Activated T-helper 1 cell treated with anti-CD3 and anti-CD28 coated beads, Interleukin-12 subunit alpha, Interleukin-12 subunit beta, Interleukin-2, Interleukin-4 antibody, amounts not matched to agents 30 ng/mL and 10 ng/mL and 1 ng/mL, durations not matched to agents 14 hours and 24 hours and 36 hours (primary cell): ENCODE measurements at places on chromosomes 1 and 21. TPM values are rescaled to one million over a fixed set of nuclear protein-coding genes. Genes with fewer than 3 reads are reported as not detected.

DNA sequence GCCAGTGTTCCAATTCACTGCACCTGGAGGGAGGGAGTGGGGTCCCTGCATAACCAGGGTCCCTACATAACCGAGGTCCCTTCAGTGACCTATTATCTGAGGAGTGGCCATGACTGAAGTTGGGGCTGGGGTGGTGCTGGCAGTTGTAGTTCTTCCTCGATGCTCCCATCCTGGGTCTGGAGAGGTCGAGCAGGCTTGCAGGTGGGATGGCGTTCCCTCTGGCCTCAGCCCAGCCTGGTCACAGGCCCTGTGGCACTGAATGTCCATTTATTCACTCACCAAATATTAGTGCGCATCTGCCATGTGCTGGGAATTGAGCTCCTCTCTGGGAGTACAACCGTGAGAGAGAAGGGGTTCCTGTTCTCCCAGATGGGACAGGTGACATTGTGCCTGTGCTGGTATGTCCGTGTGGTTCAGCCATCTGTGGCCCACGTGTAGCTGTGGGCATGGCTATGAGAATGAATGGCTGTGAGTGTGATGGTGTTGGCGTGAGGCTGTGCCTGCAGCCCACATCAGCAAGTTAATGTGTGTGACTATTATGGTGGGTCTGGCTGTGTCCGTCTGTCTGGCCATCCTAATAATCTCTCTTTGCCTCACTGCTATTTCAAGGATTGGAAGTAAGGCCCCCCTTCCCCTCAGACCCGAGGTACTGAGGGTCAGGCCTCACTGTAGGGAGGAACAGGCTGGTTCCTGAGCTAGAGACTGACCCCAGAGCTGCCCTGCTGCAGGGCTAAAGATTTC lies 3.9 kb upstream of the SLC6A9 start:
- no peaks in the 10 kb centered on the region for H3K36me3 ChIP-seq
- peaks cover 14% of the 10 kb centered on the region for H3K4me1 ChIP-seq
- peaks cover 6% of the 10 kb centered on the region for H3K27me3 ChIP-seq
- H3K4me3 ChIP-seq: no peak overlapping the region
- DNase-seq: no peak

DNA sequence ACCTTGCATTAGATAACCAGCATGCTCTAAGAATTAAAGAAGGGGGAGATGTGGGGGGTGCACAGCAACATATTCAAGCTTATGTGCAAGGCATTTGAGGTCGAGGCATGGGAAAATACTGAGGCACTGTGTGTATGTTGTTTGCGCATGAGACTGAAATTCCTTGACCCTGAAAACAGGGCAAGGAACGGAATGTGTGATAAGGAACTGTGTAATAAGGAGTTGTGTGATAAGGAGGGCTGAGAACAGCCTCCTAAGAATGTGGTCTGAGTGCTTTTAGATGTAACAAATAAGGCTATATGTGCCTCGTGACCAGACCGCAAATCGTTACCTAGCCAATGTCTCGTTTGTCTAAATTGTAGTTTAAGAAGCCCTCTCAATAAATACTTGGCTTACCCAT lies 26.5 kb upstream of the ITLN1 start:
- no peak for DNase-seq
- H3K27me3 ChIP-seq: peaks cover 5% of the 10 kb centered on the region
- no peak overlapping the region for H3K4me3 ChIP-seq
- H3K4me1 ChIP-seq: no peaks in the 10 kb centered on the region

DNA sequence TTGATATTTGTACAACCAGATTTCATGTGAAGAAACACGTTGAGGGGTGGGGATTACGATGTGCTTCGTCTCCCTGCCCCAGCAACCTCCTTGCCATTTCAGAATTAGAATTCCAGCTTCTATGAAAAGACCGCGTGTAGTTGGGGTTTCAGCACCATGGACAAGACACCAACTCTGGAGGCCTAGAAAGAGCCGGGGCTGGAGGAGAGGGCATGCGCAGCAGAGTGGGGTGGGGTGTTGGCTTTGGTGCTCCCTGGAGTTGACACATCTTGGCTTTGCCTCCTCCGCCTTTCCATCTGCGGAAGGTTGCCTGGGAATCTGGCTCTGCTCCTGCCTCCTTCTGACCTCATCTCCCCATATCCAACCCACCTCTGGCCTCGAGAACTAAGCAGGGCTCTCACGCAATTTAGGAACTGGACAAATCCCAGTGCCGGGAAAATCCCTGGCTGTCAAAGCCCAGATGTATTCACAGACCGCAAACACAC lies 11.8 kb downstream of the HTR6 start:
- peaks cover 5% of the 10 kb centered on the region for H3K27me3 ChIP-seq
- no peak for DNase-seq
- no peak overlapping the region for H3K4me3 ChIP-seq
- no peak overlapping the region for H3K27ac ChIP-seq

DNA sequence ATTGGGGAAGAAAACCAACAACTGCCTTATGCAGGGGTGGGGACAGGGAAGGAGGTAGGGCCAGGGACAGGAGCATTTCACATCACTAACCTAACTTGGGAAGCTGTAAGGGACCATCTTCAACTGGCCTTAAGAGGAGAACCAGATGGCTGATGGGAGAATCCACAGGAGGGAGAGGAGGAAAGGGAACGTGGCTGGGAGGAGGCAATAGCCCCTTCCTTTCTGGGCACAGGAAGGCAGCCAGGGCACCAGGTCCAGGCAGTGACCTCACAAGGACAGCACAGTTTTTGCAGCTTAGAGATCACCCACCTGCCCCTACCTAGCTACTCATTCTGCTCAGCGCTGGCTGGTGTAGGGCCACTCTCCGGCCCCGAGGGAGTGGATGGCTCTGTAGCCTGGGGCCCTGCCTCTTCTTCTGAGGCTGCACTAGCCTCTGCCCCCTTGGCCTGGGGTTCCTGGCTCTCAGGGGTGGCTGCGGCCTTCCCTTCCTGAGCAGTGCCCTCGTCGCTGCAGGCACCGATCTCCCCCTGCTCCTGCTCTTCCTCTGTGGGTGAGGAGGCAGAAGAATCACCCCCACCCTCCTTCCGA lies 1.7 kb downstream of the MARCKSL1 start:
- peak overlapping the region; percentile 67 for H3K27ac ChIP-seq
- peak overlapping the region; percentile 88 for H3K4me3 ChIP-seq
- no peak for DNase-seq

- peaks cover 51% of the 10 kb centered on the region for H3K27me3 ChIP-seq
- H3K27ac ChIP-seq: no peak overlapping the region
- DNase-seq: no peak
- peaks cover 6% of the 10 kb centered on the region for H3K36me3 ChIP-seq
- H3K4me1 ChIP-seq: peaks cover 12% of the 10 kb centered on the region
Measured at GRCh38 chr1:220884981-220885918, 6.0 kb downstream of the HLX start.

DNA sequence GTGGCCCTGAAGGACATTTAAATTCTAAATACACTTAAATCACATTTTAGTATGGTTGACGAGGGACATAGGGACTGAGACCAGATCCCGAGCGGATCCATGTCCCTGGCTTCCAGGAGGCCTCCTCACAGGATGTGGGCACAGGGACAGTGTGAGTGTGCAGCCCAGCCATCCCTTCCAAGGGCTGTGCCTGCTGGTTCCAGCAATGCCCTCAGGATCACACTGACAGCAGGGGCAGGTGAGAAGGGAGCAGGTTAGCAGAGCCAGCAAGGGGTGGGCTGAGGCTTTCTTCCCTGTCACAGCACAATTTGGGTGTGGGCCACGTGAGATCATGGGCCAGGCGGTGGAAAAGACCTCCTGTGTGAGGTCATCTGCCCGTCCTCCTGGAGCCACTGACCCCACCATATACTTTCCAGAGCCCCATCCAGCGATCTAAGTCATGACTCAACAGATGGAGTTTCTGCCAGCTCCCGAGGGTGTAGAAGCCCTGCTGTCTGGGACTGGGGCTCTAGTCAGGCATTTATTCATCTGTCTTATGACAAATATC lies 37.0 kb upstream of the PRSS38 start:
- H3K36me3 ChIP-seq: peaks cover 18% of the 10 kb centered on the region
- no peak overlapping the region for H3K4me3 ChIP-seq
- no peak overlapping the region for H3K27ac ChIP-seq
- peaks cover 25% of the 10 kb centered on the region for H3K4me1 ChIP-seq
- no peak for DNase-seq

The IL19 gene
- total RNA-seq: not detected in 2 replicates

- DNase-seq: no peak
- no peaks in the 10 kb centered on the region for H3K36me3 ChIP-seq
- no peak overlapping the region for H3K27ac ChIP-seq
- peaks cover 4% of the 10 kb centered on the region for H3K4me1 ChIP-seq
- peaks cover 41% of the 10 kb centered on the region for H3K27me3 ChIP-seq
Measured at GRCh38 chr1:237045278-237046016, 3.5 kb downstream of the RYR2 start.

DNA sequence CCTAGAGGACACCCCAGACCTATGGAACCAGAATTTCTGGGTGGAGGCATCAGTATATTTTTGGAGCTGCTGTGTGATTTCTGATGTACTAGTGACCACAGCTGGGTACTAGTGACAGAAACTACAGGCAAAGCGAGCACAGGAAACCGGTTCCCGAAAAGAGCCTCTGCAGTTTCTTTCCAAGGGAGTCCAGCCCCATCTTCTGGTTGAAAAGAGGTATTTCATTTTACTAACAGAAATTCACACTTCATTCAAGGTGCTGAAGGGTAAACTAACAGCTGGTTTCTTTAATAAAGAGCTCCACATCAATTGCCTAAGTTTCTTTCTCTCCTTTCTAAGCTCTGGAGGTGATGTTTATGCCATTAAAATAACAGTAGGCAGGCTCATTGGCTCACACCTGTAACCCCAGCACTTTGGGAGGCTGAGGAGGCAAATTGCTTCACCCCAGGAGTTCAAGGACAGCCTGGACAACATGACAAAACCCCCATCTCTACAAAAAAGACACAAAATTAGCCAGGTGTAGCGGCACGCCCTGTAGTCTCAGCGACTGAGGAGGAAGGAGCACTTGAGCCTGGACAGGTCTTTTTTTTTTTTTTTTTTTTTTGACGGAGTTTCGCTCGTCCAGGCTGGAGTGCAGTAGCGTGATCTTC lies 22.0 kb downstream of the THAP3 start:
- H3K27ac ChIP-seq: no peak overlapping the region
- no peak for DNase-seq
- no peak overlapping the region for H3K4me3 ChIP-seq
- H3K36me3 ChIP-seq: peaks cover 19% of the 10 kb centered on the region
- no peaks in the 10 kb centered on the region for H3K27me3 ChIP-seq

The PROK1 gene
- not detected in 2 replicates for total RNA-seq

- no peak overlapping the region for H3K27ac ChIP-seq
- no peaks in the 10 kb centered on the region for H3K4me1 ChIP-seq
- no peaks in the 10 kb centered on the region for H3K36me3 ChIP-seq
- DNase-seq: no peak
- no peaks in the 10 kb centered on the region for H3K27me3 ChIP-seq
- no peak overlapping the region for H3K4me3 ChIP-seq
Measured at GRCh38 chr1:195745189-195746010, 862.8 kb downstream of the KCNT2 start.

- no peak for DNase-seq
- no peaks in the 10 kb centered on the region for H3K4me1 ChIP-seq
- peaks cover 7% of the 10 kb centered on the region for H3K27me3 ChIP-seq
- H3K27ac ChIP-seq: no peak overlapping the region
- no peak overlapping the region for H3K4me3 ChIP-seq
Measured at GRCh38 chr1:171966426-171967220, 125.3 kb downstream of the DNM3 start.

GRCh38 chr1:180643693-180644092 lies 11.9 kb downstream of the XPR1 start:
- no peak overlapping the region for H3K4me3 ChIP-seq
- no peak for DNase-seq
- peaks cover 2% of the 10 kb centered on the region for H3K36me3 ChIP-seq
- no peaks in the 10 kb centered on the region for H3K4me1 ChIP-seq
- no peak overlapping the region for H3K27ac ChIP-seq
- no peaks in the 10 kb centered on the region for H3K27me3 ChIP-seq

The ASCL5 gene
- total RNA-seq: not detected in 2 replicates

DNA sequence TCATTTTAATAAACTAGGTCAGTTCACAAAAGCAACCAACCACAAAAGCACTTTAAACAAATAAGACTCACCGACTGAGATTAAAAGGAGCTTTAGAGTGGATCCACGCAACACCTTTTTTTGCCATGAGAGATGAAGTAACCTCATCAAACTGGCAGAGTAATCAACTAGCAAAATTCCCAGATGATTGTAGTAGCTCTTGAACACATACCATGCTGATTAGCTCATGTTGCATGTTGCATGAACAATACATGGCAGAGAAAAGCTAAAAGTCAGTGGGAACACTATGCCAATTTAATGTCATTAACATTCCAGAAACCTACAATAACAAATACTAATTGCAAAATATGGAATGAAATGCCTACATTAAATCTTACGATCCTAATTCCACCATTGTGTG lies 4.1 kb downstream of the WARS2 start:
- H3K4me3 ChIP-seq: no peak overlapping the region
- peaks cover 12% of the 10 kb centered on the region for H3K4me1 ChIP-seq
- DNase-seq: no peak
- no peaks in the 10 kb centered on the region for H3K27me3 ChIP-seq
- peaks cover 5% of the 10 kb centered on the region for H3K36me3 ChIP-seq

- peaks cover 1% of the 10 kb centered on the region for H3K27me3 ChIP-seq
- H3K27ac ChIP-seq: no peak overlapping the region
- no peak overlapping the region for H3K4me3 ChIP-seq
- H3K36me3 ChIP-seq: no peaks in the 10 kb centered on the region
- DNase-seq: no peak
- no peaks in the 10 kb centered on the region for H3K4me1 ChIP-seq
Measured at GRCh38 chr1:244957525-244957924, 93.2 kb upstream of the HNRNPU start.

The RHD gene
- not detected in 2 replicates for total RNA-seq

- no peak overlapping the region for H3K27ac ChIP-seq
- no peaks in the 10 kb centered on the region for H3K36me3 ChIP-seq
- H3K27me3 ChIP-seq: no peaks in the 10 kb centered on the region
- no peak for DNase-seq
- H3K4me1 ChIP-seq: no peaks in the 10 kb centered on the region
- no peak overlapping the region for H3K4me3 ChIP-seq
Measured at GRCh38 chr1:79117376-79117775, 110.8 kb upstream of the ADGRL4 start.

DNA sequence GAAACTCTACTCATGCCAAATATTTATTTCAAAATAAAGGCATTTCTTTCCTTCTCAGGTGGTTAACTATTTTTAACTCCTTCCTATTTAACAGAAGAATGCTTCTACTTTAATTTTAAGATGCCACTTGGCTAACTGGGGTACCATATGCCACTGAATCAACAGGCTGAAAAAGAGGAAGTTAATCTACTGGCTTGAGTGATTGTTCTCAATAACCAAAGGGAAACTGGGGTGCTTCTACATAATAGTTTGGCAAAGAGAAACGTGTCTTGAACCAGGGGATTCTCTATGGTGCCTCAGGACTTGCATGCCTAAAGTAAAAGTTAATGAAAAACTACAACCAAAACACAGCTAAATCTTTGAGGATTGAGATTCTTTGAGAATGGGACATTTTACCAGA lies 142.6 kb downstream of the DENND1B start:
- H3K27me3 ChIP-seq: no peaks in the 10 kb centered on the region
- no peak for DNase-seq
- no peaks in the 10 kb centered on the region for H3K4me1 ChIP-seq
- H3K4me3 ChIP-seq: no peak overlapping the region
- no peak overlapping the region for H3K27ac ChIP-seq

- H3K36me3 ChIP-seq: no peaks in the 10 kb centered on the region
- no peak overlapping the region for H3K27ac ChIP-seq
- no peak overlapping the region for H3K4me3 ChIP-seq
- no peaks in the 10 kb centered on the region for H3K4me1 ChIP-seq
- peaks cover 4% of the 10 kb centered on the region for H3K27me3 ChIP-seq
Measured at GRCh38 chr1:115365738-115366137, 27.7 kb upstream of the NGF start.
